EL (cell line): ENCODE measurements at places on chromosomes 12 and 14.

DNA sequence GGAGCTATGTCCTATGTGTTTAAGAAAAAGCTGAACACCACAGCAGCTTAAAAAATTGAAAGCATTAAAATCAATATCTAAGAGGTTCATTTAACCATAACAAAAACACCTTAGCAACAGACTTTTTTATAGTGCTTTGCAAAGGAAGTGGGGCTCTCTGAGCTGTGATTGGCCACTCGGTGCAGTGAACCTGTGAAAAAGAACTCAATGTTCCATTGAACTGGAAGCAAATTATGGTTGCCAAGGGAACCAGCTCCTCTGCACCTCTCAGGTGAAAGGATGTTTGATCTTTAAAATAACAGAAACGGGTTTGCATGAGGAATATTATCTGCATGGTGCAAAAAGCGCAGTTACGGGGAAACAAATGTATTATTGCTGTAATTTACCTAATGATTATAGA lies 149.4 kb downstream of the SNAPC1 start:
- DNase-seq = no peak

GRCh38 chr14:33070475-33070874 lies 131.8 kb downstream of the NPAS3 start:
- DNase-seq = no peak

GRCh38 chr12:73486256-73486655 lies 1051.4 kb upstream of the ATXN7L3B start:
- no peak for DNase-seq

- DNase-seq = no peak
These were observed 4.4 kb downstream of the ZFP36L1 start for GRCh38 chr14:68788275-68788995.

DNA sequence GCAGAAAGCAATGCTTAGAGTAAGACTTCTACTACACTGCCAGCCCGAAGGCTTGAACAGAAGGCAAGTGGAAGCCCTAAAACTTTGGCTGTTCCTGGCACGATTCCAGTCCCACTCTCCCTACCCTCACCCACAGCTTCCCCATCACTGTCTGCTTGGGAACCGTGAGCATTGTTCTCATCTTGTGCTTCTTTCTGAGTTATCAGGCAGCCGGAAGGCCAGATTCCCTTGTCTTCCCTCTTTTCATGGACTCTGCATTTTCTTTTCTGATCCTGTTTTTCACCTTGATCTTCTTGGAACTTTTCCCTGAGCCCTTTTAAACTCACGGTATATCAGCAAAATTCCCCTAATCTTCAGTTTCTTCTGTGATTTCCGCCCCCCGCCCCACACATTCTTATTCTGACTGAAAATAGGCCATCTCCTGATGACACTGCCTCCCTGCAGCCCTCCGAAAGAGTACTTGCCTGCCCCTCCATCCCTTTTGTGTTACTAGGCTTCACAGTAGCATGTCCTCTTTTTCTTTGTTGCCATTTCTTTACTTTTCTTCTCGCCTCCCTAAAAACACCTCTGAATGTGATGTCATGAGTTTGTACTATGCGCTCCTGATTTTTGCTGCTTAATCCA lies 29.9 kb downstream of the RCOR1 start:
- no peak for DNase-seq

- DNase-seq = peak; percentile 21
These were observed 77.5 kb downstream of the PELI2 start for GRCh38 chr14:56195704-56196103.

- DNase-seq = no peak
These were observed 285.5 kb downstream of the KCNH5 start for GRCh38 chr14:62759796-62760195.

DNA sequence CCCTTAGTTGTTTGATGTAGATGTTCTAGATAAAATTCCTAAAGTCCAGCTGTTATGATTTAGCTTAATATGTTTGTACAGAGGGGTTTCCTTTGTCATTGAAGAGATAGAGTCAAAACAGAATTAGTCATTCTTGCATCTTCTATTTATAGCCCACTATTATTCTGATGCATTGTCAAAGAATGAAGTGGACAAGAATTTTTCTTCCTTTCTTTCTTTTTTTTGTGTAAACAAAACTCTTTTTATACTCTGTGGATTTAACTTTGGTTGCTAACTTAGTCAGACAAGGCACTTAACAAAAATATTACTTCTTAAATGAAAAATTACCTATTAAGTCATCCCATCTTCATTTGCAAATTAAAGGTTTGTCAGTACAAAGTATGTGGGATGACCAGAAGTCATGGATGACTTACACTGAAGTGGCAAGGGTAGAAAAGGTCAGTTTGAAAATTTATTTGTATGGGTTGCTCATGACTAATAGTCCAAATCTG lies 215.6 kb upstream of the DDHD1 start:
- DNase-seq = peak; percentile 83
